ENCODE measurements at places on chromosomes 12 and 14. TPM values are rescaled to one million over a fixed set of nuclear protein-coding genes. Genes with fewer than 3 reads are reported as not detected.

DNA sequence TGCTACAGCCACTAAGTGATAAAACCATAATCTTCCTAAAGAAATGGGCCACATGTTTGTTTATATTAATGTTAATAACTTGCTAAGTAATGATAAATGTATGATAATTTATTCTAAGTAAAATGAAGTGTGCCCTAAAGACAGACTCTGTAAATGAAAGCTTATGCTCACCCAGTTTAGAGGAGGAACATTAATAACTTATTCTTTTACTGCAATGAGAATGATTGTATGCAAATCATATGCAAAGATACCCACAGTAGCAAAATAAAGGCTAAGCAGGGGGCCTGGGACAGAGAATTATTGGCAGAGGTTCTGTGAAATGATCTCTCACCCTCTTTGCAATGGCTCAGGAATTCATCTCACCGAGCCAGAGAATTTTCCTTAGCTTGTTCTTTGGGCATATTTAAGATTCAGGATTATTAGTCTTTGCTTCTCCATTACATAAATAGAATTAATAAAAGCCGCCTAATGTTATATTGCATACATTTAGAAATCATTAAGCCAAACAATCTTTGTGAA is 75.9 kb downstream of the TMEM132D start:
- peaks cover 1% of the 10 kb centered on the region for H3K27me3 ChIP-seq
- H3K27ac ChIP-seq, result no peak overlapping the region
- H3K36me3 ChIP-seq, result no peaks in the 10 kb centered on the region

GRCh38 chr12:122086116-122086515 is 7.6 kb downstream of the MLXIP start:
- peaks cover 69% of the 10 kb centered on the region for H3K4me1 ChIP-seq
- no peak for DNase-seq
- no peaks in the 10 kb centered on the region for H3K27me3 ChIP-seq
- H3K4me3 ChIP-seq, result no peak overlapping the region
- no peak overlapping the region for H3K27ac ChIP-seq

- no peak overlapping the region for H3K27ac ChIP-seq
- no peak overlapping the region for H3K4me3 ChIP-seq
- no peaks in the 10 kb centered on the region for H3K36me3 ChIP-seq
- H3K4me1 ChIP-seq, result peaks cover 5% of the 10 kb centered on the region
- no peaks in the 10 kb centered on the region for H3K27me3 ChIP-seq
Measured at GRCh38 chr14:34700622-34701130, 13.7 kb downstream of the CFL2 start.

Gene RDH5
- 5.1 TPM for total RNA-seq

GRCh38 chr12:31368666-31369361 is 42.9 kb upstream of the SINHCAF start:
- H3K27me3 ChIP-seq, result peaks cover 2% of the 10 kb centered on the region
- DNase-seq, result no peak
- no peaks in the 10 kb centered on the region for H3K4me1 ChIP-seq
- no peak overlapping the region for H3K4me3 ChIP-seq
- no peaks in the 10 kb centered on the region for H3K36me3 ChIP-seq
- no peak overlapping the region for H3K27ac ChIP-seq

Gene SALL2
- total RNA-seq, result 4.8 TPM

- H3K27me3 ChIP-seq, result peaks cover 12% of the 10 kb centered on the region
- H3K4me1 ChIP-seq, result no peaks in the 10 kb centered on the region
- DNase-seq, result no peak
Measured at GRCh38 chr12:125331342-125332052, 266.3 kb downstream of the AACS start.

DNA sequence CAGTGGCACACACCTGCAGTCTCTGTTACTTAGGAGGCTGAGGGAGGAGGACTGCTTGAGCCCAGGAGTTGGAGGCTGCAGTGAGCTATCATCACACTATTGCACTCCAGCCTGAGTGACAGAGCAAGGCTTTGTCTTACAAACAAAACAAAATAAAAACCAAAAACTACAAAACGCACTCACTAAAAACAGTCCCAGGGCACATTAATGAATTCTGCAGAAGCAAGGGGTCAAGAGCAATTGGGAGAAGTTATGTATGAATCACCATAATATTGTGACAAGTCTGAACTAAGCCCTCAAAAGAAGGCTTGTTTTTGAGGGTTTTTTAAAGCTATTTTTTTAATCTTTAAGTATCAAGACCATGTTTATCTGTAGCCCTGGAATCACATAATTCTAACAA is 201.1 kb downstream of the MED13L start:
- peaks cover 2% of the 10 kb centered on the region for H3K36me3 ChIP-seq
- no peaks in the 10 kb centered on the region for H3K27me3 ChIP-seq
- H3K27ac ChIP-seq, result no peak overlapping the region
- no peak overlapping the region for H3K4me3 ChIP-seq
- H3K4me1 ChIP-seq, result peaks cover 15% of the 10 kb centered on the region

Gene KNTC1
- 136 TPM for total RNA-seq

Gene SART3
- total RNA-seq, result 91.5 TPM

Gene CLEC1B
- not detected for total RNA-seq

- peaks cover 16% of the 10 kb centered on the region for H3K4me1 ChIP-seq
- H3K27ac ChIP-seq, result peak overlapping the region; percentile 92
- no peak for DNase-seq
- H3K4me3 ChIP-seq, result peak overlapping the region; percentile 96
- no peaks in the 10 kb centered on the region for H3K27me3 ChIP-seq
- H3K36me3 ChIP-seq, result peaks cover 1% of the 10 kb centered on the region
Measured at GRCh38 chr12:71686658-71687025, 760 bp downstream of the TMEM19 start.

Gene IAPP
- total RNA-seq, result not detected

- no peaks in the 10 kb centered on the region for H3K4me1 ChIP-seq
- no peak overlapping the region for H3K4me3 ChIP-seq
- no peak overlapping the region for H3K27ac ChIP-seq
- H3K27me3 ChIP-seq, result peaks cover 4% of the 10 kb centered on the region
Measured at GRCh38 chr14:103072595-103073366, 11.2 kb upstream of the LBHD2 start.

Gene MYF6
- not detected for total RNA-seq

DNA sequence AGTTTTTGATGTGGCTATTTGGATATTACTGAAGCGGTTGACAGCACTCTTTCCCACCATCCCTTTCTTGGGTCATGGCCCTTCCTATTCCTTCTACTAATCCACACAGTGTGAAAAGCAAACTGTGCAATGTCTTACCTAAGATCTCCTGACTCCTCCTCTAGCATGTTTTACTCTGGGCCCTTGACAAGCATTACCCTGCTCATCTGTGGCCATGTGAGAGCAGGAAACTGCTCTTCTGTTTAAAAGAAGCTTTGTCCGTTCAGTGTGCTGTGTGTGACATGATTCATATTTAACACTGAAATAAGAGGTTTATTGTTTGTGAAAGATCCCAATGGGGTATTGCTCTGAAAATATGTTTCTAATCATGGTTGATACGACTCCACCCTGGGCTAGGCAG is 1022.5 kb downstream of the AACS start:
- H3K27me3 ChIP-seq, result no peaks in the 10 kb centered on the region
- H3K36me3 ChIP-seq, result no peaks in the 10 kb centered on the region
- no peak for DNase-seq

DNA sequence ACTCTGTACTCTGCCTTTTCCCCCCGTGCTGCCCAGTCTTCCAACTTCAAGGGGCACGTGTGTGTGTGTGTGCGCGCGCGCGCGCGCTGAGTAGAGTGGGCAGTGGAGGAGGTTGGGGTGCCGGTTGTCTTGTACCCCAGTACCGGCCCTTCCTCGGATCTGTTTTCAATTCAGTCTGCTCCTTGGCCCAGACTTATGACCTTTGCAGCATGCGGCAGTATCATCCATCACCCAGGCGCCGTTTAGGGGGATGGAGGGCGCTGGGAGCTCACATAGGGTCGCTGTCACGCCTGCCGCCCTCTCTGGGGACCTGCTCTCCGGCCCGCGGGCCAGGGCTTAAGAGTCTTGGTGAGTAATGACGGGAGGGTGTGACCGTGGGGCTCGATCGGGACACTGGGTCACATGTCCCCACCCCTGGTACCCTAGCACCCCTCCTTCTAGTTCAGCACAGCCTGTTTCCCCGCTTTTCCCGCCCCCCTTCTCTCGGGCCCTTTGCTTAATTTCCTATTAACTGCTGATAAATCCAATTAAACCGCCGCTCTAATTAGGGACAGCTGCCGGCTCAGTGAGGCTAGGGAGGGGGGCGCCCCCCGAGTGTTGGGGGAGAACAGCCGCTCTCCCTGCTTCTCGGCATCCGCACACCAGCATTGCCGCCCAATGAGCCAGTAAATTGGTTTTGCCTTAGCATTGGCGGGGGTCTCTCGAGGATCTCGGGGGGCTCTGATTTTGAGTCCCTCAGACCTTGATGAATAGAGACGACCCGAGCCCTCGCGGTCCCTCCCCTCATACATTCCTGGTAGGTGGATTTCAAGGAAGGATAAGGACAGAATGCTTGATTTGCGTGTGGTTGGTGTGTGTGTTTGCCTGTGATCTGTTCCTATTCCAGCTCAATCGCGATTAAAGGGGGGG is 9.3 kb downstream of the STAC3 start:
- peaks cover 39% of the 10 kb centered on the region for H3K27me3 ChIP-seq
- peak overlapping the region; percentile 10 for H3K4me3 ChIP-seq
- DNase-seq, result no peak
- H3K4me1 ChIP-seq, result peaks cover 50% of the 10 kb centered on the region
- H3K27ac ChIP-seq, result no peak overlapping the region

- no peak for DNase-seq
- H3K36me3 ChIP-seq, result no peaks in the 10 kb centered on the region
- peaks cover 2% of the 10 kb centered on the region for H3K4me1 ChIP-seq
- peaks cover 12% of the 10 kb centered on the region for H3K27me3 ChIP-seq
- H3K4me3 ChIP-seq, result no peak overlapping the region
Measured at GRCh38 chr14:23359167-23359626, 5.8 kb downstream of the EFS start.

DNA sequence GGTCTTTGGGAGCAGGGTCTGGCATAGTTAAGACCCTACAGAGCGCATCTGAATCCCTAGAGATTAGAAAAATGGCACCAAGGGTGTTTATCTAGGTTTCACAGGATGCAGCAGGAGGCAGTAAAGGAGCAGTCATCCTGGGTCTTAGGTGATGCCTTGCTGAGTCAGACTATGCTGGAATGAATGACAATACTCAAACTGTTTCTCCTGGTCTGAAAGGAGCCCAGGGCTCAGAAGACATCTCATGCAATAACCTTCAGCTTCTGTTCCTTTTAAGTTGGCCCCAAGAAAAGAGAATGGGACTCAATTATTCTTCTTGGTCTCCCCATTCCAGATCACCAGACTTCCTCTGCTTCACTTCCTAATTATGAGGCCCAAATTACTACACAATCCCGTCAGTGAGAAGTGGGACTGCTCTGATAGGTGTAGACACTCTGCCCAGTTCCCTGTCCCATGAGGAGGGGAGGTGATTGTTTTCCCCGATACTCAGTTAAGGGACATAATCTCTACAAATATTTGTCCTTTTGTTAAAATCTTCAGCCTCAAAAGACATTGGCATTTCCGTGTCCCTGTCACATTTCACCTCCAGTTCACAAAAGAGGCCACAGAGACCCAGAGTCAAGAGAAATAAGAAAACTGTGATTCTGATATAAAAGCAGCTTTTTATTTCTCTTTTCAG is 14.8 kb upstream of the APOF start:
- H3K4me1 ChIP-seq, result peaks cover 3% of the 10 kb centered on the region
- peaks cover 1% of the 10 kb centered on the region for H3K27me3 ChIP-seq
- DNase-seq, result peak; percentile 29
- H3K36me3 ChIP-seq, result no peaks in the 10 kb centered on the region
- H3K4me3 ChIP-seq, result no peak overlapping the region

- no peaks in the 10 kb centered on the region for H3K36me3 ChIP-seq
- H3K4me1 ChIP-seq, result no peaks in the 10 kb centered on the region
- no peak overlapping the region for H3K27ac ChIP-seq
- H3K4me3 ChIP-seq, result no peak overlapping the region
- no peaks in the 10 kb centered on the region for H3K27me3 ChIP-seq
Measured at GRCh38 chr12:24378548-24379407, 429.3 kb upstream of the SOX5 start.

Gene PRR4
- 0.57 TPM for total RNA-seq

GRCh38 chr12:132146098-132146497 is 1.8 kb downstream of the NOC4L start:
- H3K36me3 ChIP-seq, result peaks cover 11% of the 10 kb centered on the region
- DNase-seq, result peak; percentile 6
- H3K4me3 ChIP-seq, result peak overlapping the region; percentile 87
- H3K27ac ChIP-seq, result no peak overlapping the region

DNA sequence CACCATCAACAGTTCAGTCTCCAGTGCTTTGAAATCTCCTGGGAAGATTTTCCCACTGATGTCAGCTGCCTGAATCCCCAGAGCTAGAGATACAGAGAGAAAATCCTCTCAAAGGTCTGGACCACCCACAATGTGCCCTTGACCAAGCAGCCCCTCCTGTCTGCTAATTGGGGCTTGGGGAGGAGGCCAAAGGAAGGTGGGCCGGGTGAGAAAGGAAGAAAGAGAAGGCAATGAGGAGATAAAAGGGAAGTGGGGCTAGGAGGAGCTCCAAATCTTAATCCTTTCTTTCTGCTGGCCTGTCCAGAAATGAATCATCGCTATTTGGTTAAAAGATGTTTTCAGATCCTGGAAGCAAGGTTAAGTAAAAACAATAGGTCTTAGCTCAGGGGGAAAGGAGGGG is 322.9 kb downstream of the BCL11B start:
- H3K4me3 ChIP-seq, result no peak overlapping the region
- H3K4me1 ChIP-seq, result peaks cover 22% of the 10 kb centered on the region
- DNase-seq, result no peak
- no peaks in the 10 kb centered on the region for H3K36me3 ChIP-seq
